ENCODE measurements at places on chromosomes 4 and X. TPM values are rescaled to one million over a fixed set of nuclear protein-coding genes. Genes with fewer than 3 reads are reported as not detected.

ADH6 gene
- total RNA-seq, result not detected

SHOX gene
- total RNA-seq, result not detected

TLR3 gene
- total RNA-seq, result 13.8 TPM

HPGD gene
- total RNA-seq, result 3.2 TPM

S100G gene
- total RNA-seq, result not detected

BTC gene
- 3.8 TPM for total RNA-seq

FNIP2 gene
- total RNA-seq, result 37.9 TPM

ACE2 gene
- total RNA-seq, result 1.6 TPM

HMX1 gene
- total RNA-seq, result 0.19 TPM
